Stimulated activated naive CD4-positive, alpha-beta T cell (primary cell): ENCODE measurements at places on chromosomes 1 and 21.

GRCh38 chr1:81304187-81304586, 496.5 kb upstream of the ADGRL2 start:
- no peak for DNase-seq

GRCh38 chr1:109263597-109264378, 14.4 kb downstream of the CELSR2 start:
- peak; percentile 57 for DNase-seq

DNA sequence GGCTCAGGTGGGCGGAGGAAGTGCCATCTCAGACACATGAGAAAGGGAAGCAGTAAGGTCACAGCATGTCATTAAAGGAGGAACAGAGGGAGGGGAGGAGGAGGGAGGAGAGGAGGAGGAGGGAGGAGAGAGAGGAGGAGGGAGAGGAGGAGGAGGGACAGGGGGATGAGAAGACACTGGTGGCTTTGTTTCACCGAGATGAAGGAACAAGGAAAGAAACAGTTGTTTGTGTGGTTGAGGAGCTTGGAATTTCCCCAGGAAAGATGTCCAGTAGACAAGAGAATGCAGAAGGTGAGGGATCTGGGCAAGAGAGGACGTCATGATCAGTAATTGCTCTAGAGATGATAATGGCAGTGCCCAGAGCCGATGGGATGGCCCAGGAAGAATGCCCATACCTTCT, 97.7 kb downstream of the AJAP1 start:
- no peak for DNase-seq

DNA sequence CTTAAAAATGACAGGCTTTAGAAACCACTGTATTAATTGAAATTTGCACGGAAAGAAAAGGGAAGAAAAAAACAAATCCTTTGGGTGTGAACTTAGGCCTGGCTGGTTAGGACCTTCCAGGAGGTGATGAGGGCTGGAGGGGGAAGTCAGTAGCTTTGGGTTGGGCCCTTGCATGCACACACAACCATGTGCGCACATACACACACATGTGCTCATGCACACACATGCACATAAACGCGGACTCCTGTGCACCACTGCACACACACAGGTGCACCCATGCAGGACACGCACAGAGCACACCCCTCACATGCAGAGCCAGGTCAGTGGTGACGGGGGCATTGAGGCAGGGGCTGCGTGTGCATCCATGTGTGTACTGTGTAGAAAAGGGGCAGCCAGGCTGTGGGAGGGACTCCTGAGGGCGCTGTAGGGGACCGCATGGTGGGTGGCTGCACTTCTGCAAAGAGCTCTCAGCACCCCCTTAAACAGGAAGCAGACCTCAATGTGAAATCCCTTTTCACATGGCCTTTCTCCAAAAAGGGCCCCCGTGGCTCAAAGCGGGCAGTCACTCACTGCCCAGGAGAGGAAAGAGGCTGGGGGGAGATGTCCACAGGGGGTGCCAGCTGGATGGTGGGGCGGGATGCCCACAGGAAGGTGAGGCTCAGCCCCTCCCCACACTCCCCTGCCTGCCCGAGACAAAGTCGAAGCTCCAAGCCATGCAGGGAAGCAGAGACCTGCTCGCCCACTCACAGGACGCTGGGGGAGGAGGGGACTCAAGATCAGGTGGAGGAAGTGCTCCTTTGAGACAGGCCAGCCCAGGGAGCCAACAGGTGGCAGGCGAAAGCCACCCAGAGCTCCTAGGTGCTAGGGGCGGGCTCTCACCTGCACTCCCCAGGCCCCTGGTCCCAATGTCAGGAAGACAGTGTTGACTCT, 95.2 kb downstream of the ITPKB start:
- peak; percentile 55 for DNase-seq

GRCh38 chr1:64755361-64755760, 10.5 kb downstream of the RAVER2 start:
- no peak for DNase-seq

DNA sequence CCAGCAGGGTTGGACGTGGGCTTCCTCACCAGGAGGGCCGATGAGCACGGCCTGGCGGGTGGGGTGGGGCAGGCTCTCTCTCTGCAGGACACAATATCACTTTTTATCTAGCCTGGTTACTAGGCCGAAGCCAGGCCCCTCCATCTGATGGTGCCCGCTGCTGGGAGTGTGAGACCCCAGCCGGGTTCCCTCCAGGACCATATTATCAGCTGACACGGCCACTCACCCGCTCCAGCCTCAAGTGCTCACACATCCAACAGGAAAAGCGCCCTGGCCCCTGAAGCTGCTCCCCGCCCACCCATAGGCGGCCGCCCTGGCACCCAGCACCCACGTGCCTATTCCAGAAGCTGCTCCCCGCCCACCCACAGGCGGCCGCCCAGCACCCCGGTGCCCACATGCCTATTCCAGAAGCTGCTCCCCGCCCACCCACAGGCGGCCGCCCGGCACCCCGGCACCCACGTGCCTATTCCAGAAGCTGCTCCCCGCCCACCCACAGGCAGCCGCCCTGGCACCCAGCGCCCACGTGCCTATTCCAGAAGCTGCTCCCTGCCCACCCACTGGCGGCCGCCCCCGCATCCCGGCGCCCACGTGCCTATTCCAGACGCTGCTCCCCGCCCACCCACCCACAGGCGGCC, 5.0 kb downstream of the SLC19A1 start:
- no peak for DNase-seq

- no peak for DNase-seq
These were observed 95.7 kb upstream of the NR5A2 start for GRCh38 chr1:199931666-199932377.

GRCh38 chr1:1788136-1788535, 9.9 kb upstream of the NADK start:
- no peak for DNase-seq

- no peak for DNase-seq
These were observed 55.9 kb upstream of the RCC1 start for GRCh38 chr1:28449904-28450303.

DNA sequence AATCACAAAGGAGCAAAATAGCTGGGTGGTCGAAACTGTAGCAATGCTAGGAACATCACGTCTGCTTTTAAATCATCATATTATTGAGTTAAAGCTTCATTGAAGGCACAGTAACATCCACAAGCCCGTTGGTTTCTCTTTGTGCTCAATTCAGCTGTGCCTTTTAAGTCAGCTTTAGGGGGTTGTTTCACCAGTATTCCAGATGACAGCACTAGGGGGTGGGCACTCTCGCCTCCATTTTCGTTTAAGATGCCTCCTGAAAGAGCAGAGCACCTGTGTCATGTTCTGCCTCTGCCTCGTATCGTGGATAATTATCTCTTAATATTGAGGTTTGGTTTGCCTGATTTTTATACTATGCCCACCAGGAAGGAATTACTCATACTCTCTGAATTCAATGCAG, 139.8 kb upstream of the PTBP2 start:
- DNase-seq, result no peak

DNA sequence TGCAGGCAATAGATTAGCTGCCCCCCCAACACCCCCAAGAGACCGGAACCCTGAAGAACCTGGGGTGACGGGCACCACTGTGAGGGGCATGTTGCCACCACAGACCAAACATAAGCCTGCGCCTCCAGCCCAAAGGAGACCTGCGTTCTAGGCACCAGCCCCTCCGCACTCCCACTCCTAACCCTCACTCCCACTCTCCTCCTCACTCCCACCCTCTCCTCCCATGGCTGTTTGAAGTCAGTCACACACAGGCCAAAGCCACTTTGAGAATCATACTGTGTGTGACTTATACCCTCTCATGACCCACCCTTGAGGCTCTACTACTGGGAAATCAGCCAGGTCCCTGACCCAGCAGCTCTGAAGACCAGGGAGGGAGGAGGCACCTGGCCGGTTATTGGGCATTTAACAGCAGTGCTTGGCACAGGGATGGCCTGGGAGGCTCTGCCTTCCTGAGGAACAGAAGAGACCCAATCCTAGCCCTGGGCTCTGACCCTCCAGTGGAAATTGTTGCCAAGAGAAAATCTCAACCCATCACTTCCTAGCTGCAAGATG, 43.5 kb downstream of the FBXO2 start:
- no peak for DNase-seq

- DNase-seq, result no peak
These were observed 7.7 kb downstream of the KRTAP19-8 start for GRCh38 chr21:31030367-31031106.

- DNase-seq, result no peak
These were observed 48.9 kb upstream of the TADA1 start for GRCh38 chr1:166924823-166925541.

- DNase-seq, result no peak
These were observed 146.0 kb upstream of the JUN start for GRCh38 chr1:58929671-58930325.

DNA sequence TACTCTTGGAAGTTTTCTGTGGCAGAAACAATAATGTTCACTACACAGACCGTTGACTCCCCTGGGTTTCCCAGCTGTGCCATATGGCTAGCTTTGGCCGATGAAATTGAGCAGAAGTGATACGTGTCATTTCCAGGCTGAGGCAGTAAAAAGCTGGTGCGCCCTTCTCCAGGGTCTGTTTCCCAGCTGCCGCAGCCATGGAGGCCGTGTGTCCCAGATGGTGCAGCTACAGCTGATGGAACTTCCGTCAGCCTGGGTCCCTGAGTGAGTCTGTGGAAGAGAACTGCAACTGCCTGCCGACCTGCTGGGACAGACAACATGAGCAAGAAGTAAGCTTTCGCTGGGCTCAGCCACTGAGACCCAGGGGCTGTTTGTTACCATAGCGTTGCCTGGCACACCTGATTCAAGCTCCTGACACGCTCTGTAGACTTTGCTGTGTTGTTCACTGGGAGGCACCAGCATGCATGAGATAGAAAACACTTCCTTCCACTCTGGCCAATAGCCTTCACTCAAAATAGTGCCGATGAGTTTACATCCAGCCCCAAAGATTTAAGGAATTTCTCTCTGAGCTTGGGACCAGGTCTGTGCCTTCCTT, 116.3 kb upstream of the SLC25A33 start:
- no peak for DNase-seq

- no peak for DNase-seq
These were observed 23.1 kb upstream of the DNASE2B start for GRCh38 chr1:84374991-84375696.

- no peak for DNase-seq
These were observed 61.0 kb downstream of the RUNX1 start for GRCh38 chr21:34988139-34988538.

GRCh38 chr21:24045775-24046215, 1561.5 kb downstream of the MRPL39 start:
- no peak for DNase-seq

- no peak for DNase-seq
These were observed 7.6 kb upstream of the FNBP1L start for GRCh38 chr1:93440272-93440671.

DNA sequence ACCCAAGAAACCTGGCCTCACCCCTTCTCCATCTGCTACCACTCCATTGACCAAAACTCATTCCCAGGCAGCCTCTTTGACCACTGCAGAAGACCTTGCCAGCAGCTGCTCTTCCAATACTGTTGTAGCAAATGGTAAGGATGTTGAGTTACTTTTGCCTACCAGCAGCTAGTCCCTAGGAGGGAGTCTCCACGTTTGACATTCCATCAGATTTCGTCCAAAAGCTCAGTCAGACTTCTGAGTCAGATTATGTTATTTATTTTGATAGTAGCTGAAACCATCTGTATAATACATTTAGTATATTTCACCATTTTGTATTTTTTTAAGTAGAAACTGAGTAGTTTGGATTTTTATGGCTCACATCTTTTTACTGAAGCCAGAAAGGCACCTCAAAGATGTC, 51.5 kb upstream of the WNT2B start:
- no peak for DNase-seq

DNA sequence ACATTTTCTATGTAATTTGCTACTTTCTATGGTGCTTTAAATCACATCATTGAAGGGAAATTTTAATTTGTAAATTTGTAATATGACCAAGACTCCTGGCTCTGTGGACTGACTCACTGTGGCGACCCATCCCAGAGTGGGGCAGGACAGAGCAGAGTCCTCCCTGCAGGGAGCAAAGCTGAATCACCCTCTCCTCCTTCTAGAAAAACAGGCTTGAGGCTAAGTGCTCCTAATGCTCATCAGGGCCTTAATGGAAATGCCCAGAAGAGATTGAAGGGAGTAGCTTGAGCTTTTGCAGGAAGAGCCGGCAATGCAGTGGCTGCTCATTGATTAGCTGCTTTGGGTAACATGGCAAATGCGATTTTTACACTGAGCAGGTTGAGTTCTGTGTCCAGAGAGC, 16.8 kb downstream of the S100A10 start:
- DNase-seq, result no peak

DNA sequence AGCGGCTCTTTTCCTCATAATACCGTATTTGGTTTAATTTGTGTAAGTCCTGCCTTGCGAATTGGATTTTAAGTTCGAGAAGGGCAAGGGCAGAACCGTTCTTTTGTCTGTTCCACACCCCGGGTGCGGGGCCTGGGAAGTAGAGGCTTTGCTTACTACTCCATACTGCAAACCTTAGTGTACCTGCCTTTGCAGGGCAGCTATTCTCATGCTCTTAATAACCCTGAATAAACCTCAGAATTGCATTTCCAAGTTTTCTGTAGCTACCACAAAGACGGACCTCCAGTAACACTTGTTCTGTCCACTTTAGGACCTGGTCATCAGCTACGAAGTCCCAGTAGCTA, 657 bp upstream of the HNRNPU start:
- DNase-seq, result no peak

DNA sequence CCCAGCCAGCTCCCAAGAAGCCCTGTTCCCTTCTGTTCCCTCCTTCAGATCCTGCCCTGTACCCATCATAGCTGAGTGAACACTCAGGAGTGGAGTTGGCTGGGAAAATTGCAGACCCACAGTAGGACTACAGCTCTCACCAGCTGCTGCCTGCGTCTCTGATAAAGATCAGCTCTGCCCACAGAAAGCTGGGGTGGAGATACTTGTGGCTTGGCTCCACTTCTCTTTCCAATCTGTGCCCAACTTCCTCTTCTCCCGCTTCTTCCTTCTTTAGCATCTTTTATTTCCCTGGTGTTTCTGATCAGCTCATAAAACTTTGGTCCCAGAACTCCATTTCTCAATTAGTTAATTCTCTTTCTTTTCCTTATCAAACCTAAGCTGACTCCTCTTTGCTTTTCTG, 5.5 kb upstream of the CD1A start:
- no peak for DNase-seq

GRCh38 chr1:194268839-194269238, 1082.4 kb upstream of the B3GALT2 start:
- DNase-seq, result no peak

- no peak for DNase-seq
These were observed 84.8 kb upstream of the CACYBP start for GRCh38 chr1:174914991-174915390.

DNA sequence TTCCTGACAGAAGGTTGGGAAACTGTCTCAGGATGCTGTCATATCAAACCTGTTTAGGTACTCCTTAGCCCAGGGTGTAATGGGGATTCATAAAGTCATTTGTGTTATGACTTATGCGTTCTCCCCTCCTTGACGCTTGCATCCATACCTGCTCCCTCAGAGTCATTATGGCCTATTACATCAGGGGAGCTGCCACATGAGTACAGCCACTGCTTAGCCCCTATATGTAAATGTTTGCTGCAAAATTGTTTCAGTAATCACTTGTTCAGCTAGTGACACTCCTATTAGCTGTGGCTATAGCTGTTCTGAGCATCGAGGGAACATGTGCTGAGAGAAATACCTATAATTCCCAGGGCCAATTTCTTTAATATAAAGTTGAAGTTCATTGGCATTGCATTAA, 10.5 kb downstream of the NTNG1 start:
- no peak for DNase-seq

GRCh38 chr1:229657993-229658755, 32.1 kb downstream of the URB2 start:
- no peak for DNase-seq
